ENCODE measurements at places on chromosomes 1 and 21.

- no peak for DNase-seq
These were observed 93.4 kb upstream of the FMN2 start for GRCh38 chr1:239998312-239998649.

- DNase-seq = no peak
These were observed 69.4 kb downstream of the HIVEP3 start for GRCh38 chr1:41849211-41849759.

- DNase-seq = no peak
These were observed 66.3 kb upstream of the TLR5 start for GRCh38 chr1:223209293-223209898.

GRCh38 chr1:100769906-100770646 lies 50.5 kb downstream of the VCAM1 start:
- DNase-seq = no peak

DNA sequence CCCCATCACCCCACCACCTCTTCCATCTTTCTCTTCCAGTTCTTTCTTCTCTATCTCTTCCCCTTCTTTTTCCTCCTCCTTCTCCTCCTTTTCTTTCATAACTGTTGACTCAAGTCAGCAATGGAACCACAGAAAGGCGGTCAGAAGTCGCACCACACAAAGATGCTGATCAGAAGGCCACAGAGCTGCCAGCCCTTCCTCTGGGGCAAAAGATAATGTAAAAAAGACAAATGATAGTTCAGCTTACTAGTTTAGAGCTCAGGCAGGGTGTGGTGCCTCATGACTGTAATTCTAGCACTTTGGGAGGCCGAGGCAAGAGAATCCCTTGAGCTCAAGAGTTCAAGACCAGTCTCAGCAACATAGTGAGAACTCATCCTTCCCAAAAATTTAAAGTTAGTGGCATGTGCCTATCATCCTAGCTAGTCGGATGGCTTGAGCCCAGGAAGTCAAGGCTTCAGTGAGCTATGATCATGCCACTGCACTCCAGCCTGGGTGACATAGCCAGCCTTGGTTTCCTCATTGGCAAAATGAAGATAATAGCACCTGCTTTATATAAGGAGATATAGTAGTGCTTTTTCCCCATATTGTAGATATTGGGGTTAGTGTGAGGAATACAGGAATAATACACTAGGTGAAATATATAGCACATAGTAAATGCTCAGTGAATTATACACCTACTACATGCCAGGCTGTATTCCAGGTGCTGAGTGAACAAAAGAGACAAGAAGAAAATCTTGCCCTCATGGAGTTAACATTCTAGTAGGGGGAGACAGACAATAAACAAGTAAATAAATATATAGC lies 12.5 kb upstream of the IGSF3 start:
- DNase-seq = no peak

DNA sequence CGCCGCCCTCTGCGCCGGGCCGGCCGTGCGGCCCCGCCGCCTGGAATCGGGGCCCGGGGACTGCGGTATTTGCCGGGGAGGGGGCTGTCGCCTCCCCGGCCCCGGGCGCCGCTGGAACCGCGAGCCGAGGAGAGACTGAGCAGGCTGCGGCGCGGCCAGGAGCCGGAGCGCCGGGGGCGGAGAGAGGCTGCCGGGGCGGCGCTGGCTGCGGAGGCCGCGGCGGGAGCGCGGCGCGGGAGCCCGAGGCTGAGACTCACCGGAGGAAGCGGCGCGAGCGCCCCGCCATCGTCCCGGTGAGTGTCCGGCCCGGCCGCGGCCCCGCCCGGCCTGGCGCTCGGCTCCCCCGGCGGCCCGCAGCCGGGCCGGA lies 746 bp downstream of the DYRK1A start:
- DNase-seq = no peak

DNA sequence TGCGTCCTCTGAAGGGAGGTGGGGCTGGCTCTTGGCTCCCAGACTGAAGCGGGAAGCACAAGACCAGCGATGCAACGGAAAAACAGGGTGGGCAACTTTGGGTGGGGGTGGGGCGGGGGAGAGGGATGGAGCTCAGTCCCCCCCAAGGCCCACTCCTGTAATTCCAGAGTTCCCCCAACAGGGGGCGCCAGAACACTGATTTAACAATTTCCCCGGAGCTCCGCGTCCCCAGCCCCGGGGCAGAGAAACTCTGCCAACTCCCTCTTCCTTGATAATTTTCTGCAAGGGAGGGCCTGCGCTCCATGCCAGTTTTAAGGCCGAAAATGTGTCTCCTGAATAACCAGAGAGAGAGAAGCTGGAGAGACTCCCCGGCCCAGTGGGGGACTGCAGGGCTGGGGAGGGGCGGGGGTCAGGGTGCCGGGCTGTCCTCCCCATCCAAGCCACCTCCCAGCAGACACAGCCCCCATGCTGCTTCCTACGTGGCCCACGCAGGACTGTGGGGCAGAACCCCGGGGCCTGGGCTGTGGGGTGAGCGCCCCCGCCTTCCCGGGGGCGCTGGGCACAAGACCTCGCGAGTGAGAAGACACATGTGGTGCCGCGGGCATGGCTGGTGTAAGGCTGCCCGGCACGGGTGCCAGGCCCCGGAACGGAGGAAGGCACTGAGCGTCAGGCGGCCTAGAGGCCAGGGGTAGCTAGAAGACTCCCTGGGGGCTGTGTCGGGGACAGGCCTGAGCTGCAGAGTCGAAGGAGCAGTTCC lies 51.4 kb downstream of the KIF21B start:
- DNase-seq = peak; percentile 52

DNA sequence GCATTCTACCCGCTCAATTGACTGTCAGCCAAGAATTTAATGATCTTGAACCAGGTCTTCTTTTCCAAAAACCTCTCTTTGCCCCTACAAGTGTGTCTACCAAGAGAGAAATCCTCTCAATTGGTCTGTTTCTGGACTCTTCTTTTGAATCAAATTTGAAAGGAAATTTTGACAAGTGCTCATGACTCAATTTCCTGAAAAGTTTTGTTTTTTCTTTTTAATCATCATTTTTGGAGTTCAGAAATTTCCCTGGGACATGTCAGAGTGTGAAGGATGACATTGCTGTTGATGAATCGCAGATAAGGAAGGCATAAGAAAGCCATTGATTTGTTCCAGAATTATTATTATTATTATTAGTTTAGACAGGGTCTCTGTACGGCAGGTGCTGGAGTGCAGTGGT lies 88.2 kb upstream of the AKT3 start:
- DNase-seq = no peak

- DNase-seq = no peak
These were observed 86.5 kb downstream of the VPS13D start for GRCh38 chr1:12316331-12316730.

GRCh38 chr1:26127235-26128163 lies 15.9 kb downstream of the PDIK1L start:
- DNase-seq = no peak

DNA sequence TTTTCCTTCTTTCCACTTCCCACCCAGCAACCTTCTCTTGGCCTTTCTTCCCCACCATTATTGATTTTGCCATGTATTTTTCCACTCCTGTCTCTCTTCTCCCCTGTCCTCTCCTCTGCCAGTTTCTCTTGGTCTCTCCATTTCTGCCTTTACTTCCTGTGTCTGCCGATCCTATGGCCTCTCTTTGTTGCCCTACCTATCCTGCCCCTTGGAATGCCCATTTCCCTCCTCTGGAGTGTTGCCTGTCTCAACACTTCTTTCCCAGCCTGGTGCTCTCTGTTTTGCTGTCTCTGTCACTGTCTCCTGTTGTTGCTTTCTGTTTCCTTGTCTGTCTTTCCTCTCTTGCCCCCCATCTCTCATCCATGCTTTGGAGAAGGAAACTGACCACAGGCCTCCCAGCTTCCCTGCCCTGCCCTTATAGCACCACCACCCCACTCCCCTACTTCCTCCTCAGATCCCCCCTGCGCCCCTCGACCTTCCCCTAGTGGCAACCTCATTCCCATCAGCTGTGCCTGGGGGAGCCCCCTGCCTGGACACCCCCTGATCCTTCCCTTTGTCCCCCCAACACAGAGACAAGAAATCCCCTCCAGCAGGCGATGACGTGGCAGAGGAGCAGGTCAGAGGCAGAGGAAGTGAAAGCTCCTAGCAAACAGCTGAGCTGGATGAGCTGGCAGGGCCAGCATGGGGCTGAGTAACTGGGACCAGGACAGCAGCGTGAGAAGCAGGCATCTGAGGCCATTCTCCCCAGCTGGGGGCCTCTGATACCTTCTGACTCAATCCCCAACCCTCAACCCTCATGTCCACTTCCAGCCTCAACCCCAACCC lies 6.6 kb upstream of the ETV3L start:
- no peak for DNase-seq

DNA sequence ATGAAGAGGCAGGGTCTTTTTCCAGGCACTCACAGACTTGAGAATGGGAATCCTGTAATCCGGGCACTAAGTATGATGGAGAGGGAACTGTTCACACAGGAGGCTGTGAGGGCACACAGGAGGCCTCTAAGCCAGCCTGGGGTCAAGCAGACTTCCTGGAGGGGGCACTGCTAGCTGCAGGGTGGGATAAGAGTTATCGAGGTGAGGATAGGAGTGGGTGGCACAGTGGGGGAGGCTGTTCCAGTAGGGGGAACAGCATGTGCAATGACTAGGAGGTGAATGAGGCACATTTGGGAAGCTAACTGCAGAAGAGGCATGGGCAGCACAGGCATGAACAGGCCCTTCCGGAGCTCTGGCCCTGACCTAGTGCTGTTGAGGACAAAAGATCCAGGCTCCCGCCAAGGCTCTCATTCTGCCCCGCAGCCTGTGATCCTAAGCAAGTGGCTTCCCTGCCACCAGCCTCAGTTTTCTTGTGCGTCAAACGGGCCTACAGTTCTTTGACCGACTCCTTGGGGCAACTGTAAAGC lies 216.7 kb downstream of the TRABD2B start:
- DNase-seq = no peak

DNA sequence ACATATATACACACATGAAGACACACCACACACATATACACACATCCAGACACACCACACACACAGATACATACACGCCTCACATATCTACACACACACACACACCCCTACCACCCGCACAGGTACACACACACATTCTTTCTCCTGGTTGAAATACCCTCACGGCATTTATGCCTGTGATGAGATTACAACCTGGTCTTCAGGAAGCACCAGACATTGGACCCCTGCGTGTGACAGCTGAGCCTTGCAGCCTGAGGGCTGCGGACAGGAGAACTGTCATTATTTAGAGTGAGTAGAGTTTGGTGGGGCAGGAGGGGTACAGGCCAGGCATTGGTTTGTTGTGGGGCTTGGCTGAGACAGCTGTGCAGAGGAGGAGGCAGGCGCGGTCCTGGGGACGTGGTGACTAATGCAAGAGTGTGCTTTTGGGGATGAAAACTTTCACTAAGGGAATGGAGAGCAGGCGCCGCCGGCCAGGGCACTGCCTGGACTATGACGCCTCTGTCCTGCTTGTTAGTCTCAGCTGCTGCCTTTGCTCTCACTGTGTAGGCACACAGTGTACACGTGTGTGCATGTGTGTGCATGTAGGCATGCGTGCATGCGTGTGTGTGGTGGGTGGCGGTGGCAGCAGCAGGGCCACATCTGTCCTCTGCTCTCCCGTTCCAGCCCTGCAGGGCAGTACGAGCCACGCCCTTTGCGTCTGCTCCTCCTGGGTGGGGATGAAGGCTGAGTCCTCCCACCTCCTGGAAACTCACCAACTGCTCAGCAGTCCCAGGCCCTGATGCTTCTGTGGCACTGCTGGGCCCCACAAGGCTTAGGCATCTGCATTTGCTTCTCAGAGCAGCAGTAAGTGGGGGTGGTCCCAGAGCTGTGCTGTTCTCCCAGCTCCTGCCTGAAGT lies 57.6 kb downstream of the SPSB1 start:
- no peak for DNase-seq

DNA sequence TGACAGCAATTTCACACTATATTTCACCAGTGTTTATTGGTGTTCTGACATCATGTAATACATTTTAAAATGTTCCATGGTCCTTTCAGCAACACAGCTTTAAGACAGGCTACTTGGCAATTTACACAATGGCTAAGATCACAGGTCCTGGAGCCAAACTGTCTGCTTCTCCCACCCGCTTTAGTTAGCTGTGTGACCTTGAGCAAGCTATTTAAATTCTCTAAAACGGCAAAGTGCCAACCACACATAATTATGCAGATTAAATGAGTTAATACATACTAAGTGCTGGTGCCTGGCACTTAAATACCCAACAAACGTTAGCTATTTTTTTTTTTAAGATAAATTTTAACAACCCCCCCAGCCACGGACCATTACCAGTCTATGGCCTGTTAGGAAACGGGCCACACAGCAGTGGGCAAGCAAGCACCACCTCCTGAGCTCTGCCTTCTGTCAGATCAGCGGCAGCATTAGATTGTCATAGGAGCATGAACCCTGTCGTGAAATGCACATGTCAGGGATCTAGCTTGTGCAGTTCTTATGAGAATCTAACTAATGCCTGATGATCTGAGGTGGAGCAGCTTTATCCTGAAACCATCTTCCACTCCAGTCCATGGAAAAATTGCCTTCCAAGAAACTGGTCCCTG lies 26.9 kb downstream of the SOD1 start:
- no peak for DNase-seq

GRCh38 chr1:47722909-47723580 lies 274.1 kb downstream of the TRABD2B start:
- no peak for DNase-seq

DNA sequence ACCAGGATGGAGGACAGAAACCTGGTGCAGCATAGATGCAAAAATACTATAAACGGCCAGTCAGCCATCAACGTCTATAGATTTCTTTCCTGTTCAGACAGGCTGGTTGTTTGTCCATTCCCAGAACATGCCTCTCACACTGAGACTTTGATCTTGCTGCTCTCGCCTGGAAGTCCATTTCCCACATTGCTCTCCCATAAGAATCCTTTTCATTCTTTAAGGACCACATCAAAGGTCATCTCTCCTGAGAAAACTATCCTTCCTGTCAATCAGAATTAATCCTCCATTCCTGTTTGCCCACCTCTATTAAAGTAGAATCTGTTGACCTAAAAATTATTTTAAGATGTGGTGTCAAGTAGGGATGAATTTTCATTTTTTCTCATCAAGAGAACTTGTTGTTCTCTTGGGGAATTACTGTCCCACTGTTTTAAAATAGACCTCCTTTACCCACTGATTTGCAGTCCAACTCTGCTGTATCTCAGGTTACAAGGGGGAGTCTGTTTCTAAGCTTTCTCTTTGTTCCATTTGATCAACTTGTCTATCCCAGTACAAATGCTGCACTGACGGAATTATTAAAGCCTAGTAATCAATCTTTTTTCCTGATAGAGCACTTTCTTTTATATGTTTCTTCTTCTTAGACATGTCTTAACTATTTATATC lies 172.7 kb downstream of the PATJ start:
- no peak for DNase-seq

DNA sequence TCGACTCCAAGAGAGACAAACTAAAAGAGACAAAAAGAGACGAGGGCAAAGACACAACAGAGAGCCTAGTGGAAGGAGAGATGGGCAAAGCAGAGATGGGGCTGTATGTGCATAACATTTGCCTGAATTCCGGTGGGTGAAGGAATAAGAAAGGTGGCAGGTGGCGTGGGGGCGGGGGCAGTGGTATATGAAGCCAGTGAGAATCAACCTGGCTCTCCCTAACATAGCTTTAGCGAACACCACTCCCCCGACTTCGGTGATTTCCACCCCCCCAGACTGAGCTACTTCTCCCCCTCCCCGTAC lies 1.1 kb downstream of the INKA2 start:
- no peak for DNase-seq

GRCh38 chr1:161076410-161076809 lies 6.7 kb upstream of the ARHGAP30 start:
- DNase-seq = no peak
